ENCODE measurements at places on chromosomes 2 and 18. TPM values are rescaled to one million over a fixed set of nuclear protein-coding genes. Genes with fewer than 3 reads are reported as not detected.

GRCh38 chr2:191693778-191694177, 15.8 kb downstream of the NABP1 start:
- peaks cover 2% of the 10 kb centered on the region for H3K27me3 ChIP-seq
- DNase-seq, result no peak
- no peak overlapping the region for H3K4me3 ChIP-seq
- H3K4me1 ChIP-seq, result peaks cover 7% of the 10 kb centered on the region
- no peaks in the 10 kb centered on the region for H3K36me3 ChIP-seq

DNA sequence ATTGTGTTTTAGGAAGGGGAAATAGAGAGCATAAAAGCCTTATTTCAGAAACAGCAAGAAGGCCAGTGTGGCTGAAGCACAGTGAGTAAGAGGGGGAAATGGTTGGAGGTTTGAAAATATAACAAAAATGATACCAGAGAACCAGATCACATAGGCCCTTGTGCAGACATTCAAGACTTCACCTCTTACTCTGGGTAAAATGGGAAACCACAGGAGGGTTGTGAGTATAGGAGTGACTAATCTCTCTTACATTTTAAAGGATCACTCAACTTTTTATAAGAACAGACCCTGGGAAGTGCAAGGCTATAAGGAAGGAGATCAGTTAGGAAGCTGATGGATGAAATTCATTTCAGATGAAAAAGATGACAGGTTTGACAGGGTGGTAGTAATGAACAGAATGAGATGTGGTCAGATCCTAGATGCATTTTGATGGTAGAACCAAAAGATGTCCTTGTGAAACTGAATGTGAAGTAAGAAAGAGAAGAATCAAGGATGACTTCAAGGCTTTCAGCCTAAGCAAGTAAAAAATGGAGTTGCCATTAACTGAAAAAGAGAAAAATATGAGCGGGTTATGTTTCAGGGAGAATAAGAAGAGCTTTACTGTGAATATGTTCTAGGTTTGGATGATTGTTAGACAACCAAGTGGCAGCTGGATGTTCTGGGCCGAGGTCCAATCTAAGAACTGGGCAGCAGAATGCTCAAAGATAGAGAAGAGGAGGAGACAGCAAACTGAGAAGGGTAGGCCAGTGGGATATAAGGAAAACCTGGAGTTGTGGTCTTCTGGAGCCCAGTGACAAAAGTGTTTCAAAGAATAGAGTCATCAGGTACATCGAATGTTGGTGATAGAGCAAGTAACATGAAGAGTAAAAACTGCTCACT, 65.1 kb downstream of the USP40 start:
- no peak overlapping the region for H3K4me3 ChIP-seq
- peaks cover 41% of the 10 kb centered on the region for H3K36me3 ChIP-seq
- no peaks in the 10 kb centered on the region for H3K4me1 ChIP-seq
- DNase-seq, result no peak
- H3K27me3 ChIP-seq, result no peaks in the 10 kb centered on the region

DNA sequence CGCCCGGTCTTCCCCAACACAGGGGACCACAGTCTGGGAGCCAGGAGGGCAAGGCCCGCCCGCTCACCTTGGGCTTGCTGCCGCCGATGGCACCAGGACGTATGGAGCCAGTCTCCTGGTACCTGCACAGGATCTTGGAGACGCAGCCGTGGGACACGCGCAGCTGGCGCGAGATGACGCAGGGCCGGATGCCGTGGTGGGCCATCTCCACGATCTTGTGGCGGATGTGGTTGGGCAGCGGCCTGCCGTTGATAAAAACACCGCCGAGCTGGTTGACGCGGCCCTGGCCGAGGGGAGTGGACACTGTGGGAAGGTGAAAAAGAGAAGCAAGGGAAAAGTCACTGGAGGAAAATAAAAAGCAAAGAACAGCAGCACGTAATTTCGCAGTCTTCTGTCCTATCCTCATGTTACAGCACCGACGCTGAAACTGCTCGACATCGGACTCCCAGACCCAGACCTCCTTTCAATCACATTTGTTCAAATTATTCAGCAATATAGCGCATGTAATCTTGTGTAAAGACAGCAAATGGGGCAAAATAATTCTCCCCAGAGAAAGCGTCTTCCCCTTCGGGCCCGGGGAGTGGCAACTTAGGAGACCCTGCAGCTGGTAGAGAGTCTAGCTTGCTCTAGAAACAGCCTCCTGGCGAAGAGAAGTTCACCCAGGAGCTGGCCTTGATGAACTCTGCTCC, 1.7 kb downstream of the PAX3 start:
- no peak for DNase-seq
- H3K4me3 ChIP-seq, result peak overlapping the region; percentile 79
- H3K36me3 ChIP-seq, result no peaks in the 10 kb centered on the region
- H3K27ac ChIP-seq, result no peak overlapping the region
- H3K4me1 ChIP-seq, result peaks cover 72% of the 10 kb centered on the region

GRCh38 chr2:46828491-46829230, 86.9 kb downstream of the MCFD2 start:
- H3K27ac ChIP-seq, result no peak overlapping the region
- no peak for DNase-seq
- no peaks in the 10 kb centered on the region for H3K4me1 ChIP-seq

DNA sequence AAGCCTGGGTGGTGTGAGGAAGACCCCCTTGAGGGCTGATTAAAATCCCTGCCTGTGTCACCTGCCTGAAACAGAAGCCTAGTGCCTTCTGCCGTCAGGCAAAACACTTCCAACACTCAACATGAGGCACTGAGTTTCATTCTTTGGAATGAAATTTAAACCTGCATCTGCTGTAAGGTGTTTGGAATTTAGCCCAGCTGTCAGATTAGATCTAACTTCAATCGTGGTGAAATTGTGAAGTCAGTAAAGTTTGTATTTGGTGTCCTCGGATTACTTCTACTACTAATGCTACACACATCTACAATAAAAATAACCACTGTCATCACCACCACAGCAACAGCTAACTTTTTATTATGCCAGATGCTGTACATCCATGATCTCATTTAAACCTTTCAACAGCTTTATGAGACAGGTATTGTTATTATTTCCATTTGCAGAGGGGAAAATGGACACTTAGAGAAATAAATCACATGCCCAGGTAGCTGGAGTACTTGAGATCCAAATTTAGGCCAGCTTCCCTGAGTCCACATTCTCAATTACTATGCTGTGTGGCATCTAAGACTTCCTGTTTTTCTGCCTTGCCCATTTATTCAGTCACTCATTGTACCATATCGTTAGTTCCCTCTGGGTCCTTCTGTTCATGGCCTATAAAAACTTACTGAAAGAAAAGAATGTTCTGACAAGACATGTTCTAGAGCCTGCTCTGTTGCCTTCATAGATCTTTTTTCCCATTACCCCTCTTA, 98.2 kb upstream of the GCFC2 start:
- no peak for DNase-seq
- H3K27me3 ChIP-seq, result no peaks in the 10 kb centered on the region
- no peak overlapping the region for H3K27ac ChIP-seq
- no peak overlapping the region for H3K4me3 ChIP-seq
- H3K4me1 ChIP-seq, result no peaks in the 10 kb centered on the region

DNA sequence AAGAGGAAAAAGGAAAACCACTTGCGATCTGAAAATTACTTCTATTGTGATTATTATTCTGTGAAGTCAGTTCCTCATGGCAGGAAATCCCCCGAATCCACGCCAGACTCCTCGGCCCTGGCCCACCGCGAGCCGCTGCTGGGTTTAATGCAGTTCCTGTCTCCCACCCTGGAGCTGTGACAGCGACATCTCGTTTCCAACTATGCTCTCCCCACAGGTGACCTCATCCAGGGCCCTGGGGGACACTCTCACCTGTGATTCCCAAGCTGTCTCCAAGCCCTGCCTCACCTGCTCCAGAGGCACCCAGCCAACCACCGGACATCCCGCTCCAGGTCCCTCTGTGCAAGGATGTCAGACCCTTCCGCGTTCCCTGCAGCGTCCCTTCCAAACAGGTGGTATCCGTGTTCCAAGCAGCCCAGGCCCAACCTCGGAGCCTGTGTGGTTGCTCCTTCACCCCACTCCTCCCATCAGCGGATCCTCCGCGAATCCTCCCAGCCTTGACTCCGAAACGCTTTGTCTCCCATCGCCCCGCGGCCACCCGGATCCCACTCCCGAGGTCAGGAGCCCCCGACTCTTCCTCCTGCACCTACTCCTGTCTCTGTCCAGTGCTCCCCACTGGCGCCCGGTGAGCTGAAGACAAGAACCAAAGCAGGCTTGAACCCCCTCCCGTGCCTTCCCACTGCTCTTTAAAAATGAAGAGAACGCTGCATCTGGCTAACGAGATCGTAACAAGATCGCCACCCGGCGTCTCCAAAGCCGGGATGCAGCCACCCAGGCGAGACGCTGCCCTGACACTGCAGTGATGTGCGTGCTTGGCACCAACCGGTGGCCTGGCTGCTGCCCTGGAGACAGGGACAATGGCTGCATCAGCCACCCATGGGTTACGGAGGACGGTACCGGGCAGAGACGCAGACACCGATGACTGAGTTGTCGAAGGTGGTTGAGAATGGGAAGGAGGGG, 96.5 kb downstream of the NDUFA10 start:
- H3K36me3 ChIP-seq, result no peaks in the 10 kb centered on the region
- no peaks in the 10 kb centered on the region for H3K27me3 ChIP-seq
- H3K27ac ChIP-seq, result peak overlapping the region; percentile 91

Gene GGCX
- 32.0 TPM for polyA plus RNA-seq

Gene ACADL
- polyA plus RNA-seq, result not detected

Gene ST8SIA5
- not detected for polyA plus RNA-seq

Gene PDE11A
- polyA plus RNA-seq, result not detected

All from CD14-positive monocyte (primary cell).